ENCODE measurements at places on chromosomes 4 and X. TPM values are rescaled to one million over a fixed set of nuclear protein-coding genes. Genes with fewer than 3 reads are reported as not detected.

NRK gene
- total RNA-seq, result not detected

CAPN6 gene
- total RNA-seq, result not detected

KLF8 gene
- total RNA-seq, result 6.7 TPM

PAGE1 gene
- total RNA-seq, result not detected

FDCSP gene
- total RNA-seq, result not detected

ATRX gene
- 63.9 TPM for total RNA-seq

ENPEP gene
- 0.03 TPM for total RNA-seq

EGF gene
- not detected for total RNA-seq

PRDM8 gene
- total RNA-seq, result 11.9 TPM

HMX1 gene
- total RNA-seq, result not detected

NOX1 gene
- total RNA-seq, result not detected

IRF2 gene
- 64.2 TPM for total RNA-seq

GPR34 gene
- 1.2 TPM for total RNA-seq

CT45A5 gene
- total RNA-seq, result not detected

CSAG1 gene
- not detected for total RNA-seq

ASB12 gene
- total RNA-seq, result not detected

All from activated T-helper 1 cell treated with anti-CD3 and anti-CD28 coated beads, Interleukin-12 subunit alpha, Interleukin-12 subunit beta, Interleukin-2, Interleukin-4 antibody, amounts not matched to agents 30 ng/mL and 10 ng/mL and 1 ng/mL, durations not matched to agents 14 hours and 24 hours and 36 hours (primary cell).